ENCODE measurements at places on chromosomes 11 and 22. TPM values are rescaled to one million over a fixed set of nuclear protein-coding genes. Genes with fewer than 3 reads are reported as not detected.
A peak's percentile ranks its signal among the peaks of the same experiment; 100 is the strongest.

The EXT2 gene
- 27.7 TPM for total RNA-seq

The PAX6 gene
- not detected for total RNA-seq

The GGT5 gene
- 0.10 TPM for total RNA-seq

The SLC25A18 gene
- not detected for total RNA-seq

The FIBIN gene
- not detected for total RNA-seq

The NELL1 gene
- not detected for total RNA-seq

The TBX1 gene
- total RNA-seq: not detected

The ART1 gene
- not detected for total RNA-seq

The SCGB1A1 gene
- not detected for total RNA-seq

The GPR83 gene
- total RNA-seq: 0.06 TPM

The INPP5J gene
- not detected for total RNA-seq

The APOA4 gene
- total RNA-seq: not detected

- DNase-seq: no peak
Measured at GRCh38 chr22:46229701-46230100, 20.4 kb downstream of the CDPF1 start.

DNA sequence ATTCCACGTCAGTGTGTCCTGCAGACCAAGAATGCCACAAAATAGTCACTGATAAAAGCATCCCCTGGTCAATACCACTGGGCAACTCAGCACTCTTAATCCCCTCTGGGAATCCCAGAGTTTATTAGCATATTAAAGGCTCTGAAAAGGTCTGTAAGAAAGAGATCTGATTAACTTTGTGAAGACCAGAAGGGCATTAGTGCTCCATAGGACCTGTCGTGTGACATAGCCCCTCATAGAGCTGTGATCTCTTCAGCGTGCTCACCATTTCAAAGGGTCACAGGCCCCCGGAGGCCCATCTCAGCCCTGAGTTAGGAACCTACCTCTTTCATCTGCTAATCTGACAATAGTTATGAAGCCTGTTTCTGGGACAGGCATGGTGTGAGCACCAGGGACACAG is 299.2 kb downstream of the MN1 start:
- DNase-seq: no peak

DNA sequence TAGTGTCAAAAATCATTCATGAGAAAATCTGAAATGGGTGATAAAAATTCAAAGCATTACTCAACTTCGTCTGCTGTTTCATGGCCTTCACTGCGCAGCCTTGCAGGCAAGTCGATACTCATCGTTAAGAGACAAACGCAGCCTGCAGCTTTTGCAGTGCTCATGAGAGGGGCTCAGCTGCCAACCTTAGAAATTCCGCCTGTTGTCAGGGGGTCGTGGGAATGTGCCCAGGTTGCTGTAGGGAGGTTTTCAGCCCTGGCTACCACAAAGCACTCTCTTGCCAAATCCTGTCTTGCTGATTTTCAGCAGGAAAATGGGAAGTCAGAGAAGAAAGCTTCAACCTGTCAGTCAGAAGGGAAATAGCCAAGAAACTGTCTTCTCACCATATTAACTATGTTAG is 25.4 kb upstream of the GRAMD1B start:
- DNase-seq: no peak

GRCh38 chr11:38547462-38547861 is 1949.4 kb upstream of the RAG2 start:
- no peak for DNase-seq

- no peak for DNase-seq
Measured at GRCh38 chr22:37803639-37804351, 3.9 kb upstream of the GCAT start.

- DNase-seq: no peak
Measured at GRCh38 chr11:129643031-129643721, 172.5 kb upstream of the TMEM45B start.

GRCh38 chr22:29914165-29914564 is 31.2 kb downstream of the MTMR3 start:
- no peak for DNase-seq

- DNase-seq: no peak
Measured at GRCh38 chr11:16902182-16902581, 112.0 kb downstream of the PLEKHA7 start.

GRCh38 chr11:23749762-23750430 is 747.0 kb upstream of the LUZP2 start:
- no peak for DNase-seq

GRCh38 chr22:44063462-44064371 is 39.6 kb downstream of the PARVB start:
- DNase-seq: no peak

DNA sequence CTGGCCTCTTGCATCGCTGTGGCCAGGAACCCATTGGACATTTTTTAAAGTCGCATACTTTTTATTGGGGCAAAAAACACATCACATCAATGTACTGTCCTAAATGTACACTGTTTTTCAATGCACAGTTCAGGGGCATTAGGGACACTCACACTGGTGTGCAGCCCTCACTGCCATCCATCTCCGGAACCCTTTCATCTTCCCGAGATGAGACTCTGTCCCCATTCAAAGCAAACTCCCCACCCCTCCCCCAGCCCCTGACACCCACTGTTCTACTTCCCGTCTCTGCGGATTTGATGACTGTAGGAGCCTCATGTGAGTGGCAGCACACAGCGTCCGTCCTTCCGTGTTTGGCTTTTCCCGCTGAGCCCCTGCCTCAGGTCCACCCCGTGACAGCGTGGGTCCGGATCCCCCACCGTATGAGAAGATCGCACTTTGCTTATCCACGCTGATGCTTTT is 41.8 kb upstream of the TH start:
- peak; percentile 60 for DNase-seq

GRCh38 chr22:19704355-19705015 is 9.8 kb upstream of the SEPTIN5 start:
- DNase-seq: no peak

Data from activated CD4-positive, alpha-beta T cell treated with anti-CD3 and anti-CD28 coated beads, Interleukin-2, amount 10 ng/mL, durations not matched to agents 7 days and 5 days (primary cell).